ENCODE measurements at places on chromosomes 16 and 17. TPM values are rescaled to one million over a fixed set of nuclear protein-coding genes. Genes with fewer than 3 reads are reported as not detected.

The NT5M gene
- total RNA-seq: 11.0 TPM

The SLC6A2 gene
- total RNA-seq: not detected

The ITGAX gene
- total RNA-seq: 1.2 TPM

The ANKRD13B gene
- total RNA-seq: 5.3 TPM

The DNAAF1 gene
- 0.16 TPM for total RNA-seq

GRCh38 chr16:12964461-12964860 lies 63.1 kb downstream of the SHISA9 start:
- no peak for DNase-seq

DNA sequence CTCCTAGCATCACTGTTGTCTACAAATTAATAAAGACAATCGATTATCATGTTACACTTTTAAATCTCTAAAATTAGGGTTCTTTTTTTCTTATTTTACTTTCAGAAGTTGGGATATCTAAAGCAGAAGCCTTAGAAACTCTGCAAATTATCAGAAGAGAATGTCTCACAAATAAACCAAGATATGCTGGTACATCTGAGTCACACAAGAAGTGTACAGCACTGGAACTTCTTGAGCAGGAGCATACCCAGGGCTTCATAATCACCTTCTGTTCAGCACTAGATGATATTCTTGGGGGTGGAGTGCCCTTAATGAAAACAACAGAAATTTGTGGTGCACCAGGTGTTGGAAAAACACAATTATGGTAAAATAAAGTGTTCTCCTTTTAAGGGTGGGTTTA lies 2.4 kb downstream of the RAD51C start:
- DNase-seq: no peak

GRCh38 chr16:4016005-4016352 lies 100.3 kb downstream of the ADCY9 start:
- no peak for DNase-seq

- no peak for DNase-seq
Observed at GRCh38 chr17:3036800-3037199, 26.6 kb downstream of the OR1D5 start.

DNA sequence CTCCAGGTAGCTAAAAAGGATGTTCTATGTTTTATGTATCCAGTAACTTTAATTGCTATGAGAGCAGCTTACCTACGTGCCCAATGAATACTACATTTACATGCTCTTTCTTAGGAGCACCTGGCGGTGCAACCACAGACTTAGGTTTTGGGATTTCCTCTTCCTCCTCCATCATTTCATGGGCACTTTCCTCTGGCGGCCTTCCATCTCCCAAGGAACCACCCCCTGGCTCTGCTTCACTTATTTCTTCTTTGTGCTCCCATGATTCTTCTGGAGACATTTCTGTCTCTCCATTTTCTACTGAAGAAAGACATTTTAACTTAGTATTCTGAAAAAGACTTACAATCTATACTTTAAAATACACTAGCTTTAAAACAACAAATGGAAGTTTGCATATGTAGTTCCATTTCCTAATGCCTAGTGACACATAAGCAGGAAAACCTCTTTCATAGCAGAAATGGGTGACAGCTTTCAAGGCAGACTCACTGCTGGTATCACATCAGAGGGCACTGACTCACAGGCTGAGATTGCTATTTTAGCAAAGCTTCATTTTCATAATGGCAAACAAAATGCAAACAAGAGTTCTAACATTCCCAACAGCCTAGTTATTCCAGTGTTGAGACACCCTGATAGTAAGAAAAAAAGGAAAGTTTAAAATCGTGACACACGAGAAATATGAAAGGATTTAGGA lies 19.1 kb downstream of the GSPT1 start:
- DNase-seq: no peak

- DNase-seq: no peak
Observed at GRCh38 chr16:86002178-86002900, 103.4 kb downstream of the IRF8 start.

DNA sequence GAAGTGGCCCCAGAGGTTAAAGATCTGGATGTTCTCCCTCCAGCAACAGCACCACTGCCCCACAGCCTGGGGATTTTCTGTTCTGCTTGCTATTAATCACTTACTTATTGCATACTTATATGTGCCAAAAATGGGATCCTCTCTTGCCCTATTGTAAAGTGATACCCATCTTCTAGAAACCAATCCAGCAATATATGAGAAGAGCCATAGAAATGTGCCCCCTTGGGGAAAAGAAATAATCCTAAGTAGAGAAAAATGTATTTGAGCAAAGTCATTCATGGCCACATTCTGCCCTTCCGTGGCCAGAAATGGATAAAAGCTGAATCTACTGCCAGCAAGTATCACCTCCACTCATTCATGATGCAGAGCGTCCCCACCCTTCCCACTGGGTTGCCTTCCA lies 20.9 kb downstream of the SOST start:
- DNase-seq: no peak

DNA sequence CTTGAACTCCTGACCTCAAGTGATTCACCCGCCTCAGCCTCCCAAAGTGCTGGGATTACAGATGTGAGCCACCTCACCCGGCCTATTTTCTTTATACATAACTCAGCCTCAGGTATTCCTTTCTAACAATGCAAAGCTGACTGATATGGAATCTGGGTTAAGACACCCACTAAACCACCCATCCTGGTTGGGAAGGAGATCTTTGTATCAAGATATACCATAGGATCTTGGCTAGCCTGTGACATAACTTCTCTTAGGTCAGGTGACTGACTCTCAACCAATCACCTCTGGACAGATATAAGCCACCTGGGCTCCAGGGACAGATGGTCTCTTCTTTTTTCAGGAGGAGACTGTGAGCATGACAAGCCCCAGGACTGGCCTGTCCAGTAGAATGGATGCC lies 51.2 kb upstream of the NKD1 start:
- no peak for DNase-seq

DNA sequence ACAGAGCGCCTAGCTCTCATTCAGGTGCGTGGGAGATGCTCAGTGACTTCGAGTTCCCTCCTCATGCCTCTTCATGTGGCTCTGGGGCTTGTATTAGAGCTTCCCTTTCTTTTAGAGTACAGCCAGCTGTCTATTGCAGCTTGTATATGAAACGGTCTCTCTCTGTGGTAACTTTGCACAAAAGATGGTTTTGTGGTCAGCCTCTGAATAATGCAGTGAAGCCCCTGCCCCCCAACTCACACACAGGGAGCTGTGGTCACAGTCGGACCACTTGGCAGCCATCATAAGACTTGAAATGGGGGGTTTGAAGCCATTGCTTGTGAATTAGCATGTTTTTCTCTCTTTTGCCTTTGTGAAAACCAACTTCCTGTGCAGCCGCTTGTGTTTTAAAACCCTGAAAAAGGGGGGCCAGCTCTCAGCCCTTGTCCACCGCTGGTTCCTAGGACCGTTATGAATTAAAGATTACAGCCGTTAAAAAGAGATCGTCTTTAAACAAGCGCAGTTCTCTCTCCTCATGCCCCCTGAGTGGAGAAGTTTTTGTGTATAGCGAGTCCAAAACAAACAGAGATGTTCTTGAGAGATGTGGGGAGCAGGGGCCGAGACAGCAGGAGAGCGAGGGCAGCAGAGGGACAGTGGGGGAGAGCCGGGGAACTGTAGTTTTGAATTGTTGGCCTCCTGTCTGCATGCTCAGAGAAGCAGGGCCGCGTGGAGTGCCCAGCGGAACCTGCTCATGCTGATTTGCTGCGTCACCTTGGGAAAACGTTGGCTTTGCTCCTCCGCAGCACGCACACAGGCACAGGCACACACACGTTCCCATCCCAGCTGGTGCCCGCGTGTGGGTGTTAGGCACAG lies 199.0 kb downstream of the MSI2 start:
- no peak for DNase-seq

DNA sequence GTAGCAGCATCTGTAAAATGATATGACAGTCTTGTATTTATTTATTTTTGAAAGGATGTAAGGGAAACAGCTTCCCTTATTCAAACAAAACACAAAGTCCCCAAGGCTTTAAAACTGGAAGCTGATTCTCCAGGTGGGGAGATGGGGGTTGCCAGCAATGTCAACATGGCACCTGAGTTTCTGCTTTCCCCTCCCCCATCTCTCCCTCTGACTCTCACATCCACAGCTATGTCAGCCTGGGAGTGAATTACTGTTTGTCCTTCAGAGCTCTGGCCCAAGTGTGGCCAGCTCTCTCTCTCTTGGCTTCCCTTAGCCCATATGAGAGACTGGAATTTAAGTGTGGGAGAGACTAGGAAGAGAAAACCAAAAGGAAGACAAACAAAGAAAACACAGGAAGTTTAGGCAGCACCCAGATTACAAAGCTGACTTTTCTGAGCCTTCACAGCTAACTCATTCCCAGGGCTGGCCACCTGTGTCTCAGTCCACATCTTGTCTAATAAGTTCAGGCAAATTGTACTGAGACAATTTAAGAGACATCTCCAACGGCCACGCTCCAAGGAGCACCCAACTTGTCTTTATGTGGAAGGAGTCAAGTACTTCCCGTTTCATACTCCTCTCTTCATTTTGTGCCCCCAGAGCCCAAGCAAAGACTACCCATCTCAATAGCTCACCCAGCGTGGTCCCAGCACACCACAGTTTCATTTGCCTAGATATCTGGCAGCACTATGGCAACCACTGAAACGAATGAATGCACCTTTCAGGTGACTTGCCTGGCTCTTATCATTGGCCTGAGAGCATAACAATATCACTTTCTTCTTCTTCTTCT lies 69.2 kb downstream of the SOX9 start:
- DNase-seq: no peak
